ENCODE measurements at places on chromosomes 13 and 19.

GRCh38 chr19:56261145-56261544 lies 11.4 kb upstream of the EDDM13 start:
- no peak for DNase-seq

DNA sequence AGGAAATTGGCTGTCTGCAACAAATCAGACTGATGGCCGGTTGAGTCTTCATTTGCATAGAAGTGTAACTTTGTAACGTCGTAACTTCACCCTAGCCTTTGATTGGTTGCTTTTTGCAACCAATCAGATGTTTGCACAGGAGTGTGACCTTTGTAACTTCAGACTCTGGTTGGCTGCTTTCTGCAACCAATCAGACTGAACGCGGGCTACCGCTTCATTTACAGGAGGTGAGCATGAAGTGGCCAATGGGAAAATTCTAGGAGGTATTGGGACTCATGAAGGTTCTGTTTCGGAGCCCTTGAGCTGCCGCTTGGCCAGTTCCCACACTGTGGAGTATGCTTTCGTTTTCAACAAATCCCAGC lies 441 bp upstream of the ZNF559 start:
- peak; percentile 89 for DNase-seq

GRCh38 chr19:56119582-56119978 lies 1.5 kb downstream of the ZNF787 start:
- DNase-seq = peak; percentile 81

DNA sequence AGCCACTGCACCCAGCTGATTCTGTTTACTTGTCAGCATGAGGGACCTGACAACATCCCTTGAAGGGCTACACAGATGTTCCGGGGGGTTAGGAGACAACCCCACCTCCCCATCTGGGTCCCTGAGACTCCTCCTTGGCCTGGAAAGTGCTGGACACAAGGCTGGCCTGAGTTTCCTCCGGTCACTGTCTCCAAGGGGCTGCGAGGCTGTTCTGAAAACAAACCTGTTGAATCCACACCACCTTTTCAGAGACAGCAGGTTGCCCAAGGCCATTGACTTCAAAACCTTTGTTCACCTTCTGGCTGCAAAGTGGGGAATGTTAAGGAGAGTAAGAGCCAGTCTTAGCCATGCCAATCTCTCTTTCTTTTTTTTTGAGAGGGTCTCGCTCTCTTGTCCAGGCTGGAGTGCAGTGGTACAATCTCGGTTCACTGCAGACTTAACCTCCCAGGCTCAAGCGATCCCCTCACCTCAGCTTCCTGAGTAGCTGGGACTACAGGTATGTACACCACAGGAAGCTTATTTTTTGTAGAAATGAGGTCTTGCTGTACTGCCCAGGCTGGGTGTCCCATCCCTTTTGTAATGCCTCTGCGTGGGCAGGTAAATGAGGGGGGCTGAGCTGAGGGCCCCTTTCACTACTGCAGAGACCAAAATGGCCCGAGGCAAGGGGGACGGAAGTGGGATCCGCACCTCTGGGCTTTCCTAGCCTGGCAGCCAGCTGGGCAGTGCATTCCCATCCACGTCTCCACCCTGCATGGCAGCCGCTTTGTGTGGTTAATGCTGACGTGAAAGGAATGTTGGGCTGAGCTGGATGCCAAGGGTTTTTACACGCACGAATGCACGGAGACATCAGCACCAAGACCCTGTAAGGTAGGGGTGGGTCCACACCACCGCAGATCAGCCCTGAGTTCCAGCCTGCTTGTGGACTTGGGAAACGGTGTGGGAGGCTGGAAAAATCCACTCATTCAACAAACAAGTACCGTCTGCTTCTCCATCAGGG lies 1.9 kb upstream of the ZNF628 start:
- no peak for DNase-seq

GRCh38 chr19:18167011-18167410 lies 6.6 kb upstream of the IFI30 start:
- DNase-seq = no peak

- no peak for DNase-seq
These were observed 540.4 kb downstream of the IRS2 start for GRCh38 chr13:109246001-109246400.

DNA sequence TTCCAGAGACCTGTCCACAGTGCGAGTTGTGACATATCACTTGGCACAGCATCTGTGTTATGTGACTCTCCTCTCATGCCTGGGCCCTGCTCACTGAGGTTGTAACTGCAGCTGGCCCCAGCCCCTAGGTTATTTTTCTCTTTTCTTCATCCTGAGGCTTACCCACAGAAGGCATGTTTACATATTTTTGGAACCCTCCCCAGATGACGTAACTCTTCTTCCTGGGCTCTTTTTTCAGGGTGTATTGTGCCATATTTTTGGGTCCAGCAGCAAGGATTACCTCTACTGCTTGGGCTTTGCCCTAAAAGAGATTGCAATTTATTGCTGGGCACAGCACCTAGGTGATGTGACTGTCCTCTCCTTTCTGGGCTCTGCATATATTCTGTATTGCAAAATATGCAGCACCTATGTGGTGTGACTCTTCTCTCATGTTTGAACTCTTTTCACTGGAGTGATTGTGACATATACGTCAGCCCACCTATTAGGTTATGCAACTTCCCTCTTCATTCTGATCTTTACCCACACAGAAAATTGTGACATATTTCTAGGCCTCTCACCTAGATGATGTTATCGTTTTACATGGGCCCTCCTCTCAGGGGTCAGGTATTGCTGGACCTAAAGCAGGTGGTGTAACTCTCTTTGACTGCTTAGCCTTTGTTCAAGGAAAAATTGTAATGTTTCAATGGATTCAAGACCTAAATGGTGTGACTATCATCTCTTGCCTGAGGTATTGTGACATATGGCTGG lies 64.5 kb upstream of the ZNF724 start:
- DNase-seq = no peak

DNA sequence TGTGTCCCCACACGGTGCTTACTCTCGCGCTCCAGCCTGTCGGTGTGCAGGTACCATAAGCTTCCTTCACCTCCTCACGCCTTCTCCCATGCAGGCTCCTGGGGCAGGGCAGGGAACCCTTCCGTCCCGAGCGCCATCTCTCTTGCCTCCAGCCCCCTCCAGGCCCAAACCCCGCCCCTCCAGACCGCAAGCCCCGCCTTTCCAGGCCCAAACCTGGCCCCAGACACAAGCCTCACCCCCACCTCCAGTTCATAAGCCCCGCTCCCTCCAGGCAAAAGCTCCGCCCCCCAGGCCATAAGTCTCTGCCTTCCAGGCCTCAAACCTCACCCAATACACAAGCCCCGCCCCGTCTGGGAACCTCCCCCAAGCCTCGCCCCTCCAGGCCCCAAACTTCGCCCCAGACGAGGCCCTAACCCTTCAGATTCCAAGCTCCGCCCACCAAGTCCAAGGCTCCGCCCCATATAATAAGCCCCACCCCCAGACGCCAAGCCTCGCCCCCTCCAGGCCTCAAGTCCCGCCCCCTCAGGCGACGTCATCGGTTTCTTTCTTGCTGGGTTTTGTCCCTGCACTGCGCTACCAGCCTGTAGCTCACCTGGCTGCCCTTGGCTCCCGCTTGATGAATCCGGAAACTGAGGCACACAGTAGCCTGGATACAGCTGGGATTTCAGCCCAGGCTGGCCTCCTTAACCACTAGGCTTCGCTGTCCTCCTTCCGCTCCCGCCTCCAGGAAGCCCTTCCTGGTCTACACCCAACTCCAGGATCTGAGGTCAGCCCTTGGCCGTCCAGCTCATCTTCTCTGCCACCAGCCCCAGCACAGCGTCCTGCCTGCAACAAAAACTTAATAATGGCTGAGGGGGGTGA lies 16.1 kb downstream of the MKNK2 start:
- no peak for DNase-seq

GRCh38 chr19:48670699-48671445 lies 1.9 kb downstream of the NTN5 start:
- no peak for DNase-seq

DNA sequence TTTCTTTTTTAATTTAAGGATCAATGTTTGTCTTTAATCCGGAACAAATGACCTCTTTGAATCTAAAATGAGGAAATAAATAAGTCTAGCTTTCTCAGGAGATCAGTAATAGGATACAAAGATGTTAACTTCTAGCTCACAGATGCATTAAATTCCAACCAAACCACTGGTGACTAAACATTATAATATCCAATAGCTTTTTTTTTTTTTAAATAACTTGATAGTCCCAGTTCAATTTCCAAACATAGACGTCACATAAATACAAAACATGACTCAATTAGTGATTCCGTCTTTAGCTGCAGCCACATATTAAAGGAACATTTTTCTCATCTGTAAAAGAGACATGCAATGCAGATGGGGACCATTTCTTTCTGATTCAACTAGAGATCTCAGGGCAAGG lies 390.5 kb upstream of the PCDH9 start:
- DNase-seq = peak; percentile 48

- peak; percentile 28 for DNase-seq
These were observed at the start of gene CACNA1A for GRCh38 chr19:13506471-13506820. Gene CACNA1A, minus strand, starts transcription at chr19:13506479. Its CDS starts 255 bp downstream, at chr19:13506224.

DNA sequence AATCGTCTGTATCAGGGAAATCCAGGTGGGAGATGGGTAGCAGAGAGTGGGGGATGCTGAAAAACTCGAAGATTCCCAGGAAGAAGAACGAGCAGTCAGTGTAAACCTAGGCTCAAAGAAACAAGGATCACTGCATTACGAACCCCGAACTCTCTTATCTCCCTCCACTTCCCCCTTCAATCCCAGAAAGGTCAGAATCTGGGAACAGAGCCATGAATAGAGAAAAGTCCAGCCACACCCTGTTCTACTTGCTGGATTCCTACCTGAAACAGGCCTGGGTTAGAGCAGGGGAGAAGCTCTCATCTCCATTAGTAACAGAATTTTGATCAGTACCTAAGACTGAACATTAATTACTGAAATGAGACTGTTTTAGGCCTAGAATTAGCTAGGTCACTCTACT lies 24.4 kb downstream of the EPSTI1 start:
- no peak for DNase-seq

DNA sequence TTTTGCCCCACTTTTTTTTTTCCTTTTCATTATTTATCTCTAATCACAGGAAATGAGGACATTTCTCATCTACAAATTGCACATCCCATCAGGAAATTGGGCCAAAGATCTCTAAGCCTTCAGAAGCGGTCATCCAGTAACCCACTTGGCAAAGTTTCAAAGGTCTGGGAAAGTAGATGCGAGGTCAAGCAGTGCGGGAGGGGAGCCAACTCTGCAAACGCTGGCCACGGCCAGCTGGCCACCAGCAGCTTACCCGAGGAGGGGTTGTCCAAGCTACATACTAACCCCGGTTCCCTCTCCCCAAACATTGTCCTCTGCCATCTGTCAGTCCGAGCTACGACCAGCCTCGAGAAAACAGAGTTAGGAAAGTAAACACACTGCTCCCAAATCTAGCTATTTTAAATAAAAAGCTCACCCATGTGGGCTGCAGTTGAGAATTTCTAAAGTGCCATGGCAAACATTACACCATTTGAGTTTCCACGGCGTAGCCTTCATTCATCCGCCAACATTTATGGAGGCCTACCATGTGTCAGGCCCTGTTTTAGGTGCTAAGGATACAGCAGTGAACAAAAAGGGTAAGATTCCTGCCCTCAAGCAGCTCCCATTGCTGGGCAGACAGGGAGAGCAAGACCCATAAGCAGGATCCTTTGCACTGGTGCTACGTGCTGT lies 11.5 kb downstream of the FFAR2 start:
- no peak for DNase-seq

DNA sequence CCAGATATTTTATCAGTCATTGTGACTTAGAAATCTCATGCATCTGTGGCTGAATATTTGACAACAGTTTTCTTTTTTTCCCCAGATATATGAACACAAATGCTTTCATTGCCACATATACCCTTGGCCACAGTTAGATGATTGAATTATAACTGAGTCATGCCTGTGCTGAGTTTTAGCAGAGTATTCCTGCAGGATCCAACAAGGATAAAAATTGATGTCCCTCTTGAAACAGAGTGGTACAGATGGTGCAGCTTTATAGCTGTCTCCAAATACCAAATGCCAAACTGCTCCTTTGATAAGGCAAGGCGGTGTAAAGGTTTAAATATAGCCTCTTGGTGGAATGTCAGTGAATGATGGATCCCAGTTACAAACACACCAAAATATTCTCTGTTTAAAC lies 428.5 kb downstream of the GPC6 start:
- DNase-seq = no peak

DNA sequence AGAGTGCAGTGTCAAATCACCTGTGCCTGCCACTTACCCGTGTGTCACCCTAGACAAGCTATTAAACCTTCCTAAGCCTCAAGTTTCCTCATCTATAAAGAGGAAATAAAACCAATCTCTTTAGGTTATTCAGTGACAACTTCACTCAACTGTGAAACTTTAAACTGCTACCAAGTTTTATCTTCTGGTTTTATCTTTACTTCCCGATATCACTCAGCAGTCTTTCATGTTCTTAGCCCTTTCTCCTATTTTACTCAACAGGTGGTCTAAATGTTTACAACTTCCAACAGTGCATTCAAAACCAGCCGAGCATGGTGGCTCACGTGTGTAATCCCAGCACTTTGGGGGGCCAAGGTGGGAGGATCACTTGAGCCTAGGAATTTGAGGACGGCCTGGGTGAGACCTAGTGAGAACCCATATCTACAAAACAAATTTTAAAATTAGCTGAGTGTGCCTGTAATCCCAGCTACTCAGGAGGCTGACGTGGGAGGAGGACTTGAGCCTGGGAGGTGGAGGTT lies 59.6 kb downstream of the GPALPP1 start:
- no peak for DNase-seq

DNA sequence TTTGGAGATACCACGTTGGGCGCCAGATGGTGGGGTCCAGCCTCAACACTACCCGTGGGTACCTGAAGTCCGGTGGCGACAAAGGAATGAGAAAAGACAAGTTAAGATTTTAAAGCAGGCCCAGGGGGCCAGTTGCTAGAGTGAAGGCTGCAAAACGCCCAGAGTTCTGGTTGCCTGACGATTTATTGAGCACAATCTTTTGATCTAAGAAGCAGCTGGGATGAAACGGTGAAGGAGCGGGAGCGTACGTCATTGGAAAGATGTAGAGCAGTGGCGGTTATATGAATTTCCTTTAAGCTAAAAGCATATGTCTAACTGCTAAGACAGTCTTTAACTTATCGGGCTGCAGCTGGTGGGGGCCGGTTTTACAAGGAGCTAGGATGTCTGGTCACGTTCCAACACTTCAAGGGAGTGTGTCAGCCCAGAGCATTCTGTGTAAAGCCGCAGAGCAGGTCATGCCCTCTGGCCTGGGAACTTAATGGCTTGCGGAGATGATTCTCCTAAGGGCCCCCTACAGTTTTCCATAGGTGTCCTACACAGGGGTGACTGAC lies 28.9 kb upstream of the EVI5L start:
- DNase-seq = peak; percentile 16

GRCh38 chr13:83086088-83086487 lies 796.2 kb downstream of the SLITRK1 start:
- DNase-seq = no peak

GRCh38 chr19:3507371-3508120 lies 1.4 kb downstream of the FZR1 start:
- DNase-seq = peak; percentile 47

- peak; percentile 72 for DNase-seq
These were observed 96.1 kb upstream of the MBNL2 start for GRCh38 chr13:97125810-97126738.

All from foreskin fibroblast (primary cell).